Activated T-cell treated with anti-CD3 and anti-CD28 coated beads for 1 hour (primary cell): ENCODE measurements at places on chromosomes 7 and 10.

- DNase-seq, result no peak
These were observed 68.5 kb upstream of the ANKRD1 start for GRCh38 chr10:90989378-90989777.

DNA sequence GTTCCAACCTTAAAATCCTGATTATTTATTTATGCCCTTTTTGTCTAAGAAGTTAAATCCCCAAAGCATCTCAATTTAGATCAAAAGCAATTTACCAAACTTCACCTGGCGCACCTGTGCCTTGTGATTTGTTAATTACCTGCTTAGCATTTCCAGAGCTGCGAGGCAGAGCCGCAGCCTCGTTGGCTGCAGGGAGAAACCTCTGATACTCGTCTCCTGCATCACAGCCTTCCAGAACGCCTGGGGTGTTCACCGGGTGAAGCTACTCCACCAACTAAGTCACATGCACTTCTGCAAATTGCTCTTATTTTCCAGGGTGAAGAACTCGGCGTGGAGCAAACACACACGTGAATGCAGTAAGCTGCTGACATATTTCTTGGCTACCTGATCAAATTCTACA, 198.1 kb upstream of the RNF32 start:
- no peak for DNase-seq

- DNase-seq, result no peak
These were observed 576.8 kb downstream of the GALNT17 start for GRCh38 chr7:71708710-71709109.

GRCh38 chr7:70237831-70238575, 639.7 kb downstream of the AUTS2 start:
- no peak for DNase-seq

GRCh38 chr7:159019111-159019510, 125.6 kb downstream of the VIPR2 start:
- no peak for DNase-seq

- peak; percentile 54 for DNase-seq
These were observed 73.1 kb upstream of the UCN3 start for GRCh38 chr10:5291501-5292195.
